Gastroesophageal sphincter (tissue), 4 donors: ENCODE measurements at places on chromosomes 3 and 15. TPM values are rescaled to one million over a fixed set of nuclear protein-coding genes. Genes with fewer than 3 reads are reported as not detected.

AADACL2 gene
- total RNA-seq = not detected

SLC28A2 gene
- not detected for total RNA-seq

TF gene
- 0.78 TPM for total RNA-seq

SCN11A gene
- total RNA-seq = not detected

SPTBN5 gene
- 0.15 TPM for total RNA-seq

PRSS50 gene
- total RNA-seq = 0.31 TPM

INSYN1 gene
- total RNA-seq = 15.1 TPM

ANKRD63 gene
- total RNA-seq = not detected

GOLGA8G gene
- not detected for total RNA-seq

CCDC13 gene
- 2.8 TPM for total RNA-seq

CD276 gene
- total RNA-seq = 34.7 TPM

SCG5 gene
- total RNA-seq = 6.3 TPM

IL20RB gene
- total RNA-seq = 0.62 TPM

ADGRG7 gene
- total RNA-seq = not detected

IQCH gene
- 1.1 TPM for total RNA-seq

GPR149 gene
- total RNA-seq = not detected

CKMT1A gene
- not detected for total RNA-seq

GRIP2 gene
- 1.6 TPM for total RNA-seq

TMEM158 gene
- 3.1 TPM for total RNA-seq

C2CD4A gene
- 0.31 TPM for total RNA-seq

WDR5B gene
- total RNA-seq = 4.4 TPM

KCNH8 gene
- total RNA-seq = 0.19 TPM

RUBCN gene
- 65.0 TPM for total RNA-seq

SUCNR1 gene
- 0.13 TPM for total RNA-seq

PARP3 gene
- total RNA-seq = 43.0 TPM

TMEM87A gene
- 64.0 TPM for total RNA-seq

KAT2B gene
- total RNA-seq = 30.8 TPM

CCDC54 gene
- total RNA-seq = not detected

OIP5 gene
- 0.49 TPM for total RNA-seq

TMEM108 gene
- 2.7 TPM for total RNA-seq

SEMA3G gene
- total RNA-seq = 6.7 TPM

DUOX1 gene
- total RNA-seq = 2.7 TPM

CGNL1 gene
- total RNA-seq = 18.4 TPM

NTRK3 gene
- 0.47 TPM for total RNA-seq

CORO2B gene
- 4.4 TPM for total RNA-seq

SKOR1 gene
- total RNA-seq = 2.2 TPM

DNAJA4 gene
- total RNA-seq = 28.5 TPM

MOBP gene
- total RNA-seq = 0.47 TPM

CADPS gene
- 14.4 TPM for total RNA-seq

ITIH1 gene
- not detected for total RNA-seq

NAALADL2 gene
- total RNA-seq = 5.6 TPM

PP2D1 gene
- total RNA-seq = not detected
